ENCODE measurements at places on chromosomes 4 and X.

DNA sequence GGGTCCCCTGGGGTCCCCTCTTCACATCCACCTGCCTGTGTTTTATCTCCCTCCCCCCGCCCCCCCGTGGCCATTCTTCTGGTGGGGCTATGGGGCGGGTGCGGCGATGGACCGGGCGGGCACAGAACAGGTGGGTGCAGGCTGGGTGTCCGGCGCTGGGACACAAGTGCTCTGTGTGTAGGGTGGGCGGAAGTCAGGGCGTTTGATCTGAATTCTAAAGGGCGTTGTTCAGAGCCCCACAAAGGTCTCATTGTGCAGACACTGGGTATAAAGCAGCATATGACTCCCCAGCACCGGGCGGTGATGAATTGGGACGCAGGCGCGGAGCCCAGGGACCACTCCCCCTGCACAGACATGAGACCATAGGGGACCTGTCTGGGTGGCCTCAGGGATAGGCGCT is at the start of gene GJB1:
TSS of gene GJB1 (plus strand) at position 296 of the 400 bp plus-strand sequence. CDS start 484 bp downstream, outside the sequence.
- DNase-seq, result no peak

- DNase-seq, result no peak
These were observed 114.0 kb downstream of the STOX2 start for GRCh38 chr4:184019076-184019475.

GRCh38 chr4:88939697-88940096 is 117.3 kb downstream of the FAM13A start:
- peak; percentile 71 for DNase-seq

GRCh38 chr4:121951521-121952110 is at the start of gene TRPC3:
Gene TRPC3, minus strand, starts transcription at chr4:121952060. Its CDS starts 380 bp downstream, at chr4:121951680.
- no peak for DNase-seq

DNA sequence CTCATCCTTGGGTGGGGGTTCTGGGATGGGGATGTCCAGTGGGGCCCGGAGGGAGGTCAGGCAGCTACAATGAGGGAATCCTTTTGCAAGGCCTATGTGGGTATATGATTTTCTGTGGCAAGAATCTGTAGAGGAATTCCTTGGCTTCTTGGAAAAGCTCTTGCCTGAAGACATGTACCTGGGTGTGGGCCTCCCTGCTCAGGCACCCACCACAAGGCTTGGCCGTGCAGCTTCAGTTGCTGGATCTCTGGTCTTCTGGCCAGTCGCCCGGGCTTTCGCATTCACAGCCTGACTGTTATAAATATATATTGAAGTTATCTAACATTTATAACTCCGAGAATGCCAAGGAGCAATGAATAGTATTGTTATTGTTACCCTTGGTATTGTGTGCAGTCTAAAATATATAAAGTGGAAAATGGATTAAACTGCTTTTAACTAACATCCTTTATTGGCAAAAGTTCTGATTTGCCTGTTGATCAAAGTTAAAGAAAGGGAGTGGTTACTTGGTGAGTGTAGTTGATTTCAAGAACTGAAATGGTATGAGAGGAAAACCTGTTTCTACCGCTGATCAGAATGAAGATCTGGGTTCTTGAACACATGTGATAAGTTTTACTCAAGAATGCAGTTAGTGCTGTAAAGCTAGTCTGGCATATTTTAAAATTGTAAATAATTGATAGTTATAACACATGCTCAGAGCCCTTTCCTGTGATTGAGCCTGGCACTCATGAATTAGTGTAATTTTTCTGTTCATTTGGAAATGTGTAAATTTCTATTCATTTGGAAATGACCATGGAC is 36.0 kb downstream of the PTTG2 start:
- DNase-seq, result no peak

DNA sequence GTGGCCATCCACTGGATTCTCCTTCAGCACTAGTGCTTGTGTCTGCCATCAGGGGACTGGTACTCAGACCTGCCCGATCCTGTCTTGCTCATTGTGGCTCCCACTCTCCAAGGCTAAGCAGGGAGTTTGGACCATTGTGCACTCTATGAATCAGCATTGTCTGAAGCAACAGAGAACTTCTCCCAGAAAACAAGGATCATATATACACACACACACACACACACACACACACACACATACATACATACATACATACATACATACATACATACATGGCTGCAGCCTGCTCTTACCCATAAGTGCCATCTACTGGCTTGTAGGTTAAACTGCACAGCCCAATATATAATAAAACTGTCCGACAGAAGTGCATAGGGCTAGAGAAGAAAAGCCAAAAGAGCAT is 345.3 kb upstream of the LCORL start:
- DNase-seq, result peak; percentile 31

- peak; percentile 54 for DNase-seq
These were observed 102.5 kb upstream of the MID1 start for GRCh38 chrX:10722851-10723250.

GRCh38 chrX:3581609-3582108 is 131.8 kb downstream of the PRKX start:
- no peak for DNase-seq

- DNase-seq, result peak; percentile 54
These were observed 9.6 kb downstream of the HAUS7 start for GRCh38 chrX:153460826-153461225.
